ENCODE measurements at places on chromosomes 7 and 10.

GRCh38 chr7:101815826-101816594 is 1.4 kb upstream of the CUX1 start:
- DNase-seq, result peak; percentile 61

GRCh38 chr7:55048221-55048859 is 29.5 kb downstream of the EGFR start:
- DNase-seq, result no peak

DNA sequence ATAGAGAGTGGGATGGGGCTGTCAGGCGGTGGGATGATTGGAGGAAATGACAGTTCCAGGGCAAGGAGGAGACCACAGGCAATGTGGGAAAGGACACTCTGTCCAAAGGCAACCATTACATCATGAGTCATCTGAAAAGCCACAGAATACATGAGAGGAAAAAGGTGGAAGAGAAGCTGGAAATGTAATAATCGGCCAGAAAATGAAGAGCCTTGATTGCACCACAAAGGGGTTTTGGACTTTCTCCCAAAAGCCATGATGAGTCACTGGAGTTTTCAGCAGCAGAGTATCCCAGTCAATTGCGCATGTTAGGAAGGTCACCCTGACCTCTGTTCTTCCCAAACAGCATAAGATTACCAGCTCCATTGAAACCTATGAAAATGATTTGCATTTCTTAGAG is 222.0 kb downstream of the LHFPL3 start:
- DNase-seq, result no peak

DNA sequence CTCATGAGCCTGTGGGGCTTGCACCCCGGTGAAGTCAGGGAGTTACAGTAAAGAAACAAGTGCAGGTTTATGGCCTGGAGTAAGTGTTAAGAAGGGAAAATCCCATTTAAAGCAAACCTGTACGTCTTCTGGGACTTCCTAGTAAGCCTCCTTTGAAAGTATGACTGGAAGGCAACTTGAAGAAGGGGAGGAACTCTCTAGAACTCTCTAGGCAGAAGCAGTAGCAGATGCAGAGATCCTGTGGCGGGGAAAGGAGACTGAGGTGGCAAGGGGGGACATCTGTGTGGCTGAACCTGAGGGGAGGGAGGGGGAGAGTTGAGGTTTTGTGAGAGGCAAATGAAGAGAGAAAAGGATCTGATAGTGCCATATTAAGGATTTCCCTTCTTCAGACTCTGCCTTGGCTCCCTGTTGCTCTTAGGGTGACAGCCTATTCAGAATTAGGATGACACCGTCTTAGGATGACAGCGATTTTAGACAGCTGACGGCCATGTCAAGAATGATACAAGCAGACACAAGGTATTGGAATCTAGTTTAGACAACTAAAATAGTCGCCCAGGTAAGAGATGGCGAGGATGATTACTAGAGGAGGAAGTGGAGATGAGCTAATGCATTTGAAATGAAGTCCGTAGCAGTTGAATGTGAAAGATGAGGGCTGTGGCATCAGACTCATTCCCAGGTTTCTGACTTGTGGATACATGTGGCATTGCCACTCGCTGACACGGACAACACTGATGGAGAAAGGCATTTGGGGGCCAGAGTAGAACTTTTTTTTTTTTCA is 29.0 kb downstream of the CUL1 start:
- no peak for DNase-seq

Measured in effector CD4-positive, alpha-beta T cell (primary cell).